Ammon's horn (tissue), 1 donor: ENCODE measurements at places on chromosomes 5 and 9.

DNA sequence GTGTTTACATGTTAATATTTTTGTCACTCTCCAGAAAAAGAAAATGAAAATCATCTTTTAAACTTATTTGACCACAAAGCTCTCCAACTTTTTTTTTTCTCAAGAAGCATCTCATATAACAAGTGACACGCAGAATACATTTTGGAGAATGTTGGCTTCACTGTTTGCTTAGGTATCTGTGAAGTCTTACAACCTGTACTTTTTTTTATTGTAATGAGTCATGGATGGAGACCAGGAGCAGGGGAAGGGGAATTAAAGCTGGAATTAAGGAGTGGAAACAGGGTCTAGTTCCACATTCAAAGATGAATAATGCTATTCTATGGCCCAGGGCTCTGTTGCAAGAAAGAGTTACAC is 211.9 kb downstream of the MAN2A1 start:
- no peak for DNase-seq

DNA sequence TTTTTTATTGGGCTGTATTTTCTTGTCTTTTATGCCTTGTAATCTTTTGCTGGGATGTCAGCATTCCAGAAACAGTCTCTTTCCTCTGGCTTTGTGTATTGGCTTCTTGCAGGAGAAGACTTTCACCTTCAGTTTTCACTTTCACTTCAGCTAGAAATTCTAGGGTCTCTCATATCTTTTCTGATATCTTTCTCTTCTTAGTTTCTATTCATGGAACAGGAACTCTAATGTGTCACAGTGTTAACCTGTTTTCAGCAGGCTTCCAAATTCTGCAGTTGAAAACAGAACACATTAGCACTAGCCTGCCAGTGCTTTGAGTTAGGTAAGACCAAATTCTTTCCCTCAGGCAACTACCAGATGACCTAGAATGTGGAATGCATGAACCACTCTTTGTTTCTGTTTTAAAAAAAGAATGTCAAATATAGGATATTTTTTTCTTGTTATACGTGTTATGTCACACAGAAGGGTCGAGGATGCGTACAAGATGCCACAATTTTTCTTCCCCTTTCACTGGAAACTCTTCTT is 164.7 kb downstream of the TUSC1 start:
- DNase-seq: no peak

- no peak for DNase-seq
These were observed 85.4 kb upstream of the CPEB4 start for GRCh38 chr5:173802670-173803165.

DNA sequence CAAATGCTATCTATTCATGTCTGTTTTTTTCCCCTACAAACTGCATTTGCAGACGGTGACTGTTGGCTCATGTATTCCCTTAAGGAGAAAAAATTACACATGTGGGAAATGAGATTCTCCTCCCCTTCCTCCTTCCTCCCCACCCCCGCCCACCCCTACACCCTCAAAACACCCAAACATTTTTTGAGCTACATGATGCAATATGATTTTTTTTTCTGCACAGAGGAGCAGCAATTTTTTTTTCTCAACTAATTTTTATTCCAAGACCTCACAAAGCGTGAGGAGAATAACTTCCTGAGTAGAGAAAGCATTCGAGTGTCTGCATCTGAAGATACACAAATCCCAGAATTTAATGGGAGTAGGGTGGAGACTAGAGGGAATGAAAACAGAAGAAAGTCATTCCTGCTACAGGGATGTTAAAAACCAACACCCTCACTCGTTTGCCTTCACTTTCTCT is 118.1 kb downstream of the PRDM6 start:
- DNase-seq: no peak

- no peak for DNase-seq
These were observed 55.2 kb downstream of the EXD3 start for GRCh38 chr9:137367506-137368430.

GRCh38 chr5:180072556-180072955 is 997 bp upstream of the RNF130 start:
- no peak for DNase-seq

DNA sequence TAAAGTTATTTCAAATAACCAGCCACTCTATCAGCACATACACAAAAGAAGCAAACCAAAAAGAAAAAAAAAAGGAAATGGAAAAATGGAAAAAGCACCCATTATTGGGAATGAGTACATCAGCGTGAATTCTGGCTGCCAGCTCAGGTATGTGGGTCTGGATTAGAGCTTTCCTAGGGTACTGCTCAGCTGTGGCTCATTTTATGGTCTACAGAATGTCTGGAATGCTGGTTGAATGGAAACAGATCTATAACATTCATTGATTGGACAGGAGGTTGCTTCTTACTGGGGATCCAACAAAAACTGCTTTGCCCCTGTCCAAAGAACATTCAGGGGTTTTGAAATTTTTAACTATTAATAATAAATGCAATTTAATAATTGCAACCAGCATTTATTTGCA is 3.9 kb upstream of the CAST start:
- DNase-seq: no peak

DNA sequence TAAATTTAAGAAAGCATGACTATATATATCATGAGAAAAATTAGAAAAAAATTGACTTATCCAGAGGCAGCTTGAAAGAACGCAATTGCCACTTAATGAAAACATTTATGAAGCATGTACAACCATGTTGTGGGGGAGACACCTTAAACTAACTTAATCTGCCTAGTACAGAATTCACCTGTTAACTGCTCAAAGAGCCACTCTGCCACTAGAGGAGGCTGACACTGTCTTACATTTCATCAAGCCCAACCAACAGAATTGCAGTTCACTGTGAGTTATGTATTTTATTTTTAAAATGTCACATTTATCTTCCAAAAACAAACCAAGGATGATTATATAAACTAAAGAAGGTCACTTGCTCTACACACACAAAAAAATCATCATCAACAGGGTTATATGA is 252.9 kb downstream of the MLLT3 start:
- DNase-seq: no peak

DNA sequence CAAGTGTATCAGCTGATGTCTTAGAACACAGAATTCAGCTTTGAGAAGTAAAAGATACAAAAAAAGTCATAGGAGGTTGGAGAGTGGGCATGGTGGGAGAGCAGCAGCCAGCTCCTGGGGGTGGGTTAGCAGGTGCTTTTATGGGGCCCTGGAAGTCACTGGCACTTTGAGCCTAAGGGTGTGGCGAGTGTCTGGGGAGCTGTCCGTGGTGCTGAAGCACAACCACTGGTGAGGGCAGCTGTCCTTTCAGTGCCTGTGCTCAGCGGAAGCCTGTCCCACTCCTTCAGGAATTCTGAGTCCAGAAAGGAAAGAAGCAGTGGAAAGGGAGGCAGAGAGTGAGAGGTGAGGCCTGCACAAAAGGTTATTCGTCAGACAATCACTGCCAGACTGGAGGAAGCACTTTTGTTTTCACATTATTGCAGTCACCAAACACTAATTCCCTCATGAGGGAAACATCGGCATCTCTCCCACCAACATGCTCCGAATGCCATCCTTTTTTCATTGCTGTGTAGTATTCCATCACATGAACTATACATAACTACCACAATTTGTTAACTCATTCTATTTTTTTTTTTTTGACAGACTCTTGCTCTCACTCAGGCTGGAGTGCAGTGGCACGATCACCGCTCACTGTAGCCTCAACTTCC is 59.4 kb upstream of the RAPGEF1 start:
- DNase-seq: peak; percentile 64

GRCh38 chr9:94065535-94065961 is 18.7 kb upstream of the PTPDC1 start:
- DNase-seq: peak; percentile 85

DNA sequence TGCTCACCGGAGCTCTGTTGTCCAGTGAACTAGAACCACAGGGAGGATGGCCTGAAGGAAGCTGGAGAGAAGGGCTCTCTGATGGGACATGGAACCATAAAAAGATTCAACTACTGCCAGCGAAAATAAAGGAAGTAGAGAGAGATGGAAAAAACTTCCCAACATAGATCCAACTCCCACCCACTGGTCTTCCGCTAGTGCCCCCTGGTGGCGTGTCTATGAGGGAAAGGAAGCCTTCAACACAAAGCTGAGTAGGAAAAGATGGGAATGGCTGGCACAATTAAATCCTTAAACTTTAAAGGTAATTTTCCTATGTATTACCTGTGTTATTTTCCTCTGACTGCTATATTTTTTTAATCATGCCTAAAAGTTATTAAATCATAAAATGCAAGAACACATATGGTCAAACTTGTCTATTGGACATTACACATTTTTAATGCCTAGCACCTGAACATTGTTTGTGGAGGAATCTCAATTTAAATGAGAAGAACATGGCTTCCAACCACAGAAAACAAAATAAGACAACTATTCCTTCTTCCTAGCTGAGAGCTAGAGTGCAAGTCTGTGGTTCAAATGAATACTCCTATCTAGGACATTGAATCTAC is 51.5 kb downstream of the CEP120 start:
- DNase-seq: peak; percentile 16
